ENCODE measurements at places on chromosomes 13 and 19.

DNA sequence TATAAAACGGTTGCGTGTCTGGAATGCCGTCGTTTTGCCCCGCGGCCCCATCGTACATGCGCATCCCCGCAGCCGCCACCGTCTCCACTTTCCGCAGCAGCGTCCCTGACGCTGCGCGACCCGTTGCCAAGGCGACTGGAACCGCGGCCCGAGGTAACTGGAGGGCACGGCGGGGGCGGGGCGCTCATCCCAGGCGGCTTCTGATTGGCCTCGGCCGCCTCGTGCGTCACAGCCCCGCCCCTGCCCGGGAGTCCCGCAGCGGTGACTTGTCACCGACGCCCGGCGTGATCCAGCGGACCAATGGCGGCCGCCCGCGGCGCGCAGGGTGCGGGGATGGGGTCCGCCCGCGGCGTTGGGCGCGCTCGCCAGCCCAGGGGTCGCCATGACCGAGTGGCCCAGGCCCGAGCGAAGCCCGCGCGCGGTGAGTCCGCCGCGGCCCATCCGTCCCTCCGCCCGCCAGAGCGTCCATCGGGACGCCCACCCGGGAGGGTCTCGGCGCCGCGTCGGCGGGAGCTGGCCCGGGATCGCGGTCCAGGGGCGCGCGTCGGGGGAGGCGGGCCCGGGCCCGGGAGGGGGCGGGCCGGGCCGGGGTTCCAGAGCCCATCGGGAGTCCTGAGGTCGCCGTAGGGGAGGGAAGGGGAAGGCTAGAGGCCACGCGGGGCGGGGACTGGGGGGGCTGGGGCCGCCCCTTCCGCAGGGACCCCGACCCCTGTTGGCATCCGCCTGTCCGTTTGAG, at the start of gene ZSCAN1:
Gene ZSCAN1, plus strand, starts transcription at position 285 of the 736 bp plus-strand sequence. CDS start 3,812 bp downstream, outside the sequence.
- DNase-seq = no peak

DNA sequence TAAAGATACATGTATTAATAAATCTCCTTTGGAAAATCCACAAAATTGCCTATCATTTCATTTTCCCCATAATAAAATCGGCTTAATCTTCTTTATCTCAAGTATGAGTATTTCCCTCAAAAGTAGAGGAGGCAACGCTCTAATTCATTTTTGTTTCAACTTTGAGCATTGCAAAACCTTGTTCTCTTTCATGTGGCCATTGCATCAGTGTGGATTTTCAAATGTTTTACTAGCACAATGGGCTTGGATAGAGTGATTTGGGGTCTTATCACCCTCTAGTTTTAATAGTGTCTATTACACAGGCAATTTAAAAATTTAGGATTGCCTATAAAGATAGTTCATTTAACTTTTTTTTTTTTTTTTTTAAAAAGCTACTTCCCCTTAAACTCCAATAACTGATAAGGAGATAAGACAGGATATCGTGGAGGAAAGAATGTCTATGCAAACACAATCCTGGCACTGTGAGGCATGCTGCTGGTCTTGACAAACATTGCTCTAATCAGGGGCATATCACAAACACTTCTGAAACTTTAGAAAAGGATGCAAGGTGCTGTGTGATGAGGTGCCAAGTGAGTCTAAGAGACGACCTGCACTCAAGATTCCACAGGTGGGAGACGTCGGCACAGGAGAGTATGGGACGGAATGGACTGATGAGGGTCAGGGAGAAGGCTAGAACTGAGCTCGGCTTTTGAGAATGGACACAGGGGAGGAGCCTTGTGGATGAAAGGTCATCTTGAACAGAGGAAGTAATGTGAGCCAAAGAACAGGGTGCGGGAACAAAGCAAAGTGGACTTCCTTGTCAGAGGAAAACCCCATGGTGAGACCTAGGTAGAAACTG, 199.7 kb downstream of the IRS2 start:
- no peak for DNase-seq

DNA sequence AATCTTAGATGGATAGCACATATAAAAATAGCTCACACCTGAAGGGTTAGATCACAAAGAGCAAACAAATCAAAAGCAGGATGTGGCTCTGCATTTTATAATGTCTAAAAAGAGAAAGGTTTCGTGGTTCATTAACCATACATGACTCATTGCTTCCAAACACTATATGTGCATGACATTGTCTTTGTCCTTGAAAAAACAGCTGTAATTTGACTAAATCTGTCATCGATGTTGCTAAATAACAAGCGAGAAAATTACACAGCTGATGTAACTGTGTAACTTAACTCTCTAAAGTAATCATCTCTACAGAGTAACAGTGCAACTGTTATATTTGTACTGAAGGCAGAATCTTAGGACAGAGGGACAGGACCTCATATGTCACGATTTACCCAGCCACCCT, 383.1 kb upstream of the GPC6 start:
- peak; percentile 96 for DNase-seq

- DNase-seq = peak; percentile 8
Measured at GRCh38 chr13:33636243-33636642, 181.7 kb upstream of the RFC3 start.

DNA sequence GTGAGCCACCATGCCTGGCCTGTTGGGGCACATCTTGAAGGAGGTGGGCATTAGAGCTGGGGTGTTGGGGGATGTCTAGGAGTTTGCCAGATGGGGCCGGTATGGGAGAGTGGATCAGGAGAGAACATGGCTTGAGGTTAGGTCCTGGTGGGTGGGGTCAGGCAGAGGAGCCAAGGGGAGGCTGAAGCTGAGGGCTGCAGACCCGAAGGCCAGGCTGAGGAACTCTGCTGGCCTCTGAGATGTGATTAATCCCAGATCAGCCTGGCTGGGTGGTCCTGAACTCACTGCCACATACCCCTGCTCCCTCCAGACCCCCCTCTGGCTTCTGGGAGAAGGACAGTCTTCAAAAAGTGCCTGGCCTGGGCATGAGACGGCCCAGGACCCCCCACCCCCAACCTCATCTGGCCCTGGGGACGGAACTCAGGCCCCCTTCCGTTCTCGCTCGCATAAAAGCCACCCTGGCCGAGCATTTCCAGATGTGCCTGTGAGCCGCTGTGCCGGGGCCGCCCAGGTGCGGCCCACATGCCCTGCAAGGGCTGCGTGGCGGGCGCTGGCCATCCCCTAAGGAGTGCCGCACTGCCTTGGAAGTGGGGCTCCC, 2.7 kb downstream of the FSTL3 start:
- no peak for DNase-seq

GRCh38 chr19:29798774-29799497, 12.9 kb upstream of the CCNE1 start:
- no peak for DNase-seq

GRCh38 chr13:110617321-110618072, 2.2 kb downstream of the NAXD start:
- no peak for DNase-seq

DNA sequence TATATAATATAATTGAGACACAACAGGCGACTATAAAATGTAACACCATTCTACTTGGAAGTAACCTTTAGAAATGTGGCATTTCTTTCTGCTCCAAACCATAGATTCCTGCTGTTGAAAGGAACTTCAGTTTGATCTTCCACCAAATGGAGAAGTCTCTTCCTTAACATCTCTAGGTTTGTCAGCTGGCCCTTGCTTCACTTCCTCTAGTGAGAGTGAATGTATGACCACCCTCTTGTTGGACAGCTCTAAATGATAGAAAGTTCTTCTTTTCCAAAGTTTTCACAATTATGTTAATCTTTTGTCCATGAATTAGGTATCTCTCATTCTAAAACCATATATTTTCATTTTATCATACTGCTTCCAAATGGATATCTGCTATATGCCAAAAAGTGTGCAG, 13.8 kb upstream of the COG6 start:
- no peak for DNase-seq
